ENCODE measurements at places on chromosomes 13 and 19.

DNA sequence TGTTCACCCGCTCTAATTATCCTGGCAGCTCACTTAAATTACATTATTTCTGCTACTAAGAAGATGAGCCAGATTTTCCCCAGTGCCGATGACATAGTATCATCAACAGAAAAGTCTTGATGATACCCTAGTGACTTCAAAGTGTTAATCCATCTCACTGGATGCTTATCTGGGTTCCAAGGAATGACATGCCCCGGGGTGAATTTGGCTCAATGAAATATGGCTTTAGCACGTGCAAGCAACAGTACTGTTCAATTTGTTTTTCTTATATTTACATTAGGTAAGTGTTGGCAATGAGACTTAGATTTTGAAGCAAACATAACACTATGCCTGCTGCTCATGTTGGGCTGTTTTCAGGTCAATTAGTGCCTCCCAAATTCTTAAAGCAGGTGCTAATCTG, 548.2 kb upstream of the SLITRK1 start:
- no peak for DNase-seq

DNA sequence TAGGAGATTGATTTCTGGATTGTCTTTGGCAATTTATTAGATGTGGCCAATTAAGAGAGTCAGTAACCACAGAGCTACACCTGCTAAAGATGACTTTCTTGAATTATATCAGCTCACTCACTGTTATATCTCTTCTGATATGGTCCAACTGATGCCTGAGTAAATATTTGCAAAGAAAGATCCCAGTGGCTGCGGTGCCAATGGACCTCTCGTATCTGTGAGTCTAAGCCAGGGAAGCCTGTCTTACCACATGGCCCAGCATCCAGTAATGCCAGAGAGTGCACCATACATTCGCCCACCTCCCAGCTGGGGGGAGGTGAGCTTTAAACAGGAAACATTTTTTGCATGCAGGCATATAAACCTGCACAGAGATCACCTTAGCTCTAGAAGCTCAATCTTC, 82.7 kb upstream of the SLC15A1 start:
- no peak for DNase-seq

DNA sequence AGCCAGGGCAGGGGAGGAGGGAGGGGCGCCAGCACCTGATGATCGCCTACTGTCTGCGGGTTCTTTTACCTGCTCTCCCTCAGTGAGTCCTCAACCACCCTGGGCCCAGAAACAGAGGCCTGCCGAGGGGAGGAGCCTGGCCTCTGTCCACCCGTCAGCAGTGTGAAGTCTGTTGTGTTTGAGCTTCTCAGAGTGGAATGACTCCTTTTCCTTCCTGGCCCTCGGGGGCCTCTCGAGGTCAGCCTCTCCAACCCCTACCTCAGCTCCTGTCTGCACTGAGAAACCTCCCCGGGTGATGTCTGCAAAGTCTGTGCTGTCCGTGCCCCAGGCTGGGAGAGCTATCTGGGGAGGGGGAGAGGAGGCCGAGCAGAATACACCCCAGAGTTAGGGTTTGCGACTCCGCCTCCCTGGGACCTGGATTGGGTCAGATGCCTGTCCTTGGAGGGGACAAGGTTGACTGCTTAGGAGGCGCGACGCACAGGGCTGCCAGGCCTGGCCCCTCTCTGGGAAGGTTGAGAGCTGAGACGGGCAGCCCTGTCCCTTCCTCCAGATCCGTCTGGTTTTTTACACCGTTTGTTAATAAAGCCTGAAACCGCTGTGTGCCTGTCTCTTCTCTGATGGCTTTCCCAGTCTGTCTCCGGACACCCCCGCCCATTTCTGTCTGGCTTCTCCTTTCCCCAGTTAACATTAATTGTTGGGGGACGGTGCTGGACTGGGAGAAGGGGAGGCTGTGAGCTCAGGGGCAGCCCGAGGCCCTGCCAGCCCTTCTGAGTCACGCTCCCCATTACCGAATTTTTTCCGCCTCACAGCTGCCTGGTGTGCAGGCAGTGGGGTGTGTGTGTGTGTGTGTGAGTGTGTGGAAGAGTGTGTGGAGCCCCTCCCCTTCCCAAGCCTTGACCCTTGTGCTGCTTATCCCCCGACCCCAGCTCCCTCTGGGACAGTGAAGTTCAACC, 989 bp upstream of the SSC5D start:
- no peak for DNase-seq

DNA sequence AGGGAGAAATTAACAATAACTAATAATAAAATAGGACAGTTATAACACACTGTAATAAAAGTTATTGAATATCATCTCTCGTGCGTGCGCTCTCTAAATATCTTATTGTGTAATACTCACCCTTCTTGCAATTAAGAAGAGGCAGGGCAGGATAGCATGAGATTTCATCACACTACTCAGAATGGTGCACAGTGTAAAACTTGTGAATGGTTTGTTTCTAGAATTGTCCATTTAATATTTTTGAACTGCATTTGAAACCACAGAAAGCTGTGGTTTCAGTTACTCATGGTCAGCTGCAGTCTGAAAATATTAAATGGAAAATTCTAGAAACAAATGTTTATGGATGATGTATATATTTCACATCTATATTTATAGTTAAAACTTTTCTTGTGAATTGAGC, 161.1 kb downstream of the DCT start:
- no peak for DNase-seq

DNA sequence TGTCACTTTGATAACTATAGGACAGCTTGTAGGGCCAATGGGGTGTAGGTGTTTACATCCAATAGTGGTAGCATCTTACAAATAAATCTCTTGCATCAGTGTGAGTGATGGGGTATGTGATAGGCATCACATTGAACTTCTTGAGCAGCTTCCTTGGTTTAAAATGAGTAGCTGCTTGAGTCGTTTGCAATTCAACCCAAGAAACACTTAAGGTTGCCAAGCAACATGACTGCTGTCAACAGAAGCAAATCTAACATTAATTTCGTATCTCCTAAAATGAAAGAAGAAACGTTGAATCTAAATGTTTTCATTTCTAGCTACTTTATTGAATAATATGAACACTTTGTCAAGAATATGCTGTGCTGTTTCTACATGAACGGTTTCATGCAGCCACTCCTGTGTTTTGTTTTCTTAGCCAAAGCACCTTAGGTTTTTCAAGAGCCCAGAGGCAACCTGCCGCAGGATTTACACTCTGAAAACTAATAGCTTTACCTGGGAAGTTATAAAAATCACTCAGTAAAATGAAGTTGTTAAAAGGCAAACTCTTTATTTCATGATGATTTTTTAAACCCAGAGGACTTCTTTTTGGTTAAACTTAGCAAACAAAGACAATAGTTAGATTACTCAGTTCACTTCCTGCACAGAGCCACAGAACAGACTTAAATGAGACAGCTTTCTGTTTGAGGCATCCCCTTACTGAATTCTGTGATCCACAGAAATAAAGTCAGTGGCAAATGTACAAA, 305.2 kb downstream of the MTUS2 start:
- DNase-seq = no peak
